ENCODE measurements at places on chromosomes 7 and 10.

DNA sequence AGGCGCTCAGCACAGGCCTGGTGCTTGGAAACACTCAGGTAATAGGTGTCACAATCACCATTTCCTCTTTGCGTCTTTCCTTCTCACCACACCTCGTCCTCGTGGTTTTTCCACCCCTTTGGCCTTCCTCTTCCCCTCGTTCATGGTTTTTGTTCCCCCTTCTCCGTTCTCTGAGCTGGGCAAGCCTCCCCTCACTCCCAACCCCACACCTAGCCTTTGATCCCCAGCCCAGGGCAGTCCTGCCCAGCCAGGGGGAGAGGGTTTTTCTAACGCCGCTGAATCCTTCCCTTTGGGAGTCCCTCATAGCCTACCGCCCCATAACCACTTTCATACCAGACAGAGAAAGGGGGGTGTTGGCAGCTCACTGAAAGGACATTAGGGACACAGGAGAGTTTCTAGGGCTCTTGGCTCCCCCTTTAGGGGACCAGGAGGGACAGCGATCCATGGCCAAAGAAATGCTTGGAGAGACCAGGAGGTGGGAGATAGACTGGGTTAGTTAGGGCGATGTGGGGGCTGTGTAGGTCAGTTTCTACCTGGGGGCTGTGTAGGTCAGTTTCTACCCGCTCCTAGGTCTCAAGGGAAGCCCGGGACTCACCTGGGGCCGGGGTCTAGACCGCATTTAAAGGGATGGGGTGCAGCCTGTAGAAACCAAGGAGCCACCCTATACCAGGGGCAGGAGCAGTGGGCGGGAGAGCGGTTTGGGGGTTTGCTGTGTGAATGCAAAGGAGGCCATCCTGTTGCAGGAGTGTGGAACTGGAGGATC is 1.4 kb downstream of the EPHB4 start:
- DNase-seq, result no peak

- no peak for DNase-seq
Measured at GRCh38 chr7:7920481-7920880, 48.1 kb upstream of the GLCCI1 start.

DNA sequence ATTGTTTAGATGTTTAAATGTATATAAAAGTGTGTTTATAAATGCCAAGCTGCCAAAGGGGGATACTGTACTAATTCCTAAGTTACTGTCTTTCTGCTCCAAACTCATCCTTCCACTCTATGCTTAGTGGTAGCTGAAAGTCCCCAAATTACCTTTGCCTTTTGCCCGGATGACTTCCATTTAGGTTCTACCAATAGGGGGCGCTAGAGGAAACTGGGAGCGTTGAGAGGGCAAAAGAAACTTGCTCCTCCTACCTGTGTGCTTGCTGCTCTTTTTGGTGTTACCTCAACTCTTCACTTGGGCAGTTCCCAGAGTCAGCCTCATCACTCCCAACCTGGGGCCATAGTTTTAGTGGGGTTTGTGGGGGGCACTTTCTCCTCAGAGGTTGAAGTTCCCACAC is 5.9 kb upstream of the OR2A25 start:
- DNase-seq, result no peak

DNA sequence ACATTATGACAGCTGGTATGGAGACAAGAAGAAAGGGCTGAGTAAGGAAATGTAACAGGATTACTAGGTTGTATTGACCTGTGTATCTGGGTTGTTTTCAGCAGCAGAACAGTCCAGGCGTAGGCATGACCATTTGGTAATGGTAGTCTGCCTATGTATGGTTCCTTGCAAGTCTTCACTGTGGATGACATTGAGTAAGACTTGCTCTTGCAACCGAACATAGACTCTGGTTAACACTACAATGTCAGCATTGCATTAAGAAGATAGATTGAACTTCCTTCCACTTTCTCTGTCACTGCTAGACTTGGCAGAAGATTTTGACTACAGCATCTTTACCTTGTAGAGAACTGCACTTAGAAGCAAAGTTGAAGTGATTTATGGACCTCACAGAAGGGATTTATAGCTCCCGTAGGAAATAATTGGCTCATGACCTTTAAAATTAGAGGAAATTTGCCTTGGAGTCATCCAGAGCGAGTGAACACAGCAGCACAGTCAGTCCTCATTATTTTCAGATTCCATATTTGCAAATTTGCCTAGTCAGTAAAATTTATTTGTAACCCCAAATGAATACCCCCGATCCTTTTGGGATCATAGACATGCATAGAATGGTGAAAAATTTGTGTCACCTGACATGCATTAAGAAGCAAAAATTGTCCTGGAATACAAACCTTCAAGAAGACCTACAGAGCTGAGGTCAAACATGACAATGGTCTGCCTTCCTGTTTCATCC is 79.6 kb upstream of the STRIP2 start:
- DNase-seq, result no peak

GRCh38 chr10:71432956-71433767 is 36.4 kb downstream of the CDH23 start:
- no peak for DNase-seq

DNA sequence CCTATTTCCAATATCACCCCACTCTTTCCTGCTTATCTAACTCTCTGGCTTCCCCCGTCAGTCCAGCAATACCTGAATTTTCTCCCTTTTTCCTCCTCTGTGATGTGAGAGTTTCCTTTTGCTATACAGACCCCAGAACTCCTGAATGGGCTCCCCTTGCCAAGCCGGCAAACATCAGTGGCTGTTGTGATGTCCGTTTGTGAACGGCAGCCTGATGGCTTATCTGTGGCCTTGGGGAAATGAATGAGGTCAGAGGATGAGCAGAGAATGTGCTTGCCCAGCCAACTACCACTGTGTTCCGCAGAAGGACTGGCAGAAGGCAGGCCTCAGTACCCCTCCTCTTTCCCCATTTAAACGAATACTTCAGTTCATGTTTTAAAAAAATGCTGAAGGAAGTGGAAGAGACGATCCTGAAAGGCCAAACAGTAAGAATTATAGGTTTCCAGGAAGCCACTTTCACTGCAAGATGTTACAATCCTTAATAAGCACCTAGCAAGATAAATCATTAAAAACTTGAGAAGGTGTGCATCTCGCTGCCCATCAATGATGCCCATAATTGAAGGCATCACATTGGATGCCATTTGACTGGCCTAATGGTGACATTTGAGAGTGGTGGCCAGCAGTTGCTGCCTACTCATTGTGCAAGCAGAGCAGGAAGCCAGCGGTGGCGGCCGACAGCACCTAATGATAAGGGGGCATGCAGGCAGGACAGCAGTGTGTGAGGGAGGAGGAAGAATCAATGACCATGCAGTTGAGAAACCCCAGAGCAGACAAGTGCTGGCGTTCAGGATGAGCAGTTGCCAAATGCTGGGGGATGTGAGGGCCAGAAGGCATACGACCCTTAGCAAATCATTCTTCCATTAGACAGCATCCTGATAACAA is 31.5 kb downstream of the SLC18A2 start:
- DNase-seq, result no peak

GRCh38 chr10:103175580-103176285 is 17.3 kb downstream of the NT5C2 start:
- DNase-seq, result no peak

GRCh38 chr7:65840446-65840845 is 32.4 kb upstream of the VKORC1L1 start:
- no peak for DNase-seq

DNA sequence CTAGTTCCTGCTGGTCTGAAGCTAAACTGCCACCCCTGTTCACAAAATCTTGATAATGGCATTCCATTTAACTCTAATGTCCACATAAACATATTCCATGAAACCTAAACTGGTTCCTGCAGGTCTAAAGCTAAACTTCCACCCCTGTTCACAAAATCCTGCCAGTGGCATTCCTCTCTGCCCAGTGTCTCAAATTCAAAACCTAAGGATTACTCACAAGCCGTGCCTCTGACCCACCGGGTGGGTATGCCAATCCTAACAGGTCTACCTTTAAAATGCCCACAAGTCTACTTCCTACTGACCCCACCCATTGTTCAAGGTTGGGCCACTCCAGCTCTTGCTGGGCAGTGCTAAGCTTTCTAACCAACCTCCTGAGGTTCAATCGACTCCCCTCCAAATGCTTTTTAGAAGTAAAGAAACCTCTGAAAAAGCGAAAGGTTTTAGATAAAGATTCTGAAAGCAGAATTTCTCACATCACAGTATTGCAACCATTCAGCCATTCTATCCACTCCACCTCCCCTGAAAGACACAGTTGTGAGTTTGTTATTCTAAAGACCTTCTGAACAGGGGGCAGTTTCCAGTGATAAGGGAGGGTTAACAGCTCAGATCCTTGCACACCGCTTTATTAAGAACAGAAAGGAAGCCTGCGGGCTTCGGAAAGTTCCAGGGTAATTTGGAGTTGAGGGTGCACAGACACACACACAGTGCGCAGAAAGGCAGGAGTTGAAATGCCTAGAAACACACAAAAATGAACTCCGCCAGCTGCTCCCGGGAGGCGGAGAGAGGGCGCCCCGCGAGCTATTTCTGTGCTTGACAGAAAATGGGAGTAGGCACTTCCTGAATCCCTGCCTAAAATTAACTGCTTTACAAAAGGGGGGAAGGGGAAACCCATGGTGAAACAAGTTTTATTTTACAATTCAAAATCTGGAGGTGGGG is 87.7 kb downstream of the TNS3 start:
- no peak for DNase-seq

DNA sequence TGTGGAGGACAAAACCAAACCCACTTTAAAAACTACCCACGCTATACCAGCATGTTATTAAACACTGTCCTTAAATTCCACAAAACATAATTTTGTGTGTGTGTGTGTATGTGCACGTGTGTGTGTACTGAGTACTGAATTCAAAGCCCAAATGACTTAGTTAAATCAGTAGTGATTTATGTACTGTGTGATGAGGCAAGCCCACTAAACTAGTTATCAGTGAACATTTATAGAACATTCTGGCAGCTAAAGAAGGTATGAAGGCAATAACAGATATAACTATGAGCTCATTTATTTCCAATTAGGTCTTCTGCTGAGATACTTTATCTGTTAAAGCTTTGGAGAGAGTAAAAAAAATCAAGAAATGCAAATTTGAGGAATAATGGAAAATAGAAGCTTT is 115.1 kb downstream of the CPED1 start:
- no peak for DNase-seq

- no peak for DNase-seq
Measured at GRCh38 chr7:130218806-130219620, 11.4 kb downstream of the SSMEM1 start.

DNA sequence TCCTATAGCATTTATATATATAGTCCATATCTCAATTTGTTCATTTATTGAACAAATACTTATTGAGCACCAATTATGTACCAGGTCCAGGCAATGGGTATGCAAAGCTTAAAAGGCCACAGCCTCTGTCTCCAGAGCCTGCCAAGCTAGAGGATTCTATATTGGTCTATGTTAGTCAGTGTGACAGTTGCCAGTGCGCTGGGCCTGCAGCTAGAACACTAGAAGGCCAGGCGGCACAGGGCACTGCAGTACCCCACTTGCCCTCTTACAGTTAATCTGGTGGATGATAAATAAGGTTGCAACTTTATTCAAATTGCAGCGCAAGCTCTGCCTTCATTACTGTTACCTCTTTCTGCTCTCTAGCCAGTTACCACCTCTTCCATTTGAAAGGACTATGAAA is 68.8 kb downstream of the PPP1R3C start:
- no peak for DNase-seq

DNA sequence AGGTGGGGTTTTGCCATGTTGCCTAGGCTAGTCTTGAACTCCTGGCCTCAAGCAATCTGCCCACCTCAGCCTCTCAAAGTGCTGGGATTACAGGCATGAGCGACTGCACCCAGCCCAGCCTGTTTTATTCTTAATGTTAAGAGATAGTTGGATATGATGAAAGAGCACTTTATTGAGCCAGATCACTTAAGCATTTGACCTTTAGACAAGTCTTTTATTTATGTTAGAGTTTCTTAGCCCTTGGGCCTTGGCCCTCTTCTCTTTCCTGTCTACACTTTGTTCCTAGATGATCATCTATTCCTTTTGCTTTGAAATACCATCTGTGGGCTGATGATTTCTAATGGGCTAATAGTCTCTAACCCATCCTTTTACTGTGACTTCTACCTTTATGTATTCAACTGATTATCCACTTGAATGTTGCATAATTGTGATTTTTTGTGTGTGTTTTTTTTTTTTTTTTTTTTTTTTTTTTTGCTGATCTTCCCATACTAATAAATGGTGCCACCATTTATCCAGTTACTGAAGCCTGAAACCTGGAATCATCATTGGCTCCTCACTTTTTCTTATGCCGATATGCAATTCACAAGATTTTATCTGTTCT is 34.8 kb downstream of the BTRC start:
- DNase-seq, result no peak

- DNase-seq, result no peak
Measured at GRCh38 chr7:98831641-98832221, 38.1 kb downstream of the TMEM130 start.

- no peak for DNase-seq
Measured at GRCh38 chr10:108836362-108836761, 1086.9 kb downstream of the XPNPEP1 start.

GRCh38 chr10:112585960-112586359 is 138.9 kb downstream of the VTI1A start:
- DNase-seq, result no peak

GRCh38 chr10:3838460-3839437 is 53.7 kb upstream of the KLF6 start:
- DNase-seq, result no peak

DNA sequence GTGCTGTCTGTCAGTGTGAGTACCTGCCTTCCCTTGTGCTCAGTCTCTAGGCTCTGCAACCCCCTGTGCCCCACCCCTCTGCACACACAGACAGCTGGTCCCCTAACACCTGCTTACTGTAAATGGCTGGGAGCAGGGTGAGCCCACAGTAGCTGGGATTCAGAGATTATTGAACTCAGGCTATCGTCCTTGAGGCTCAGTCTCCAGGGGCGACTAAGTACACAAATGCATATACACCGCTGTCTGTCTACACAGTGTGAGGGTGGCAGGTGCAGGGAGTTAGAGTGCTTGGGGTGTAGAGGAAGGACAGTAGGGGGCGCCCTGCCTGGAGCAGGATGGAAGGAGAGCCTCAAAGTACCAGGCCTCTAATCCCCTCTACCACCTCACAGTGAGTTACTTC is 12.9 kb downstream of the UPP1 start:
- no peak for DNase-seq

- no peak for DNase-seq
Measured at GRCh38 chr10:49311555-49312236, 12.7 kb downstream of the C10orf71 start.

- DNase-seq, result no peak
Measured at GRCh38 chr10:96577069-96577468, 9.7 kb downstream of the TM9SF3 start.

DNA sequence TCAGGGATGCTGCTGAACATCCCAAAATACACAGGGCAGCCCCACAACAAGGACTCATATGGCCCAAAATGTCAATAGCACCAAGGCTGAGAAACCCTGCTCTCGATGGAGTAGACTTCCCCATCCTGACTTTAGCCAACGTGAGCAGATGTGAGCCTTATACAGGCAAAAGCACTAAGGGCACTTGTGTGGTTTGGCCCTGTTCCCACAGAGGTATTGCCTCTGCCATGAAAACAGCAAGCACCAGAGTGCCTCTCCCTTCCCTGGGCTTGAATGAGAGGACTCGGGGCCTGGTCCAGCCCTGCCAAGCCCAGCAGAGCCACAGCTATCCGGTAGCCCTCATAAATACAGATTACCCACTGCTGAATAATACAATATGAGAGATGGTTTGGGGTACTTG is 47.5 kb downstream of the ACSM6 start:
- DNase-seq, result no peak
